A549 (cell line): ENCODE measurements at places on chromosomes 4 and X.
A peak's percentile ranks its signal among the peaks of the same experiment; 100 is the strongest.

DNA sequence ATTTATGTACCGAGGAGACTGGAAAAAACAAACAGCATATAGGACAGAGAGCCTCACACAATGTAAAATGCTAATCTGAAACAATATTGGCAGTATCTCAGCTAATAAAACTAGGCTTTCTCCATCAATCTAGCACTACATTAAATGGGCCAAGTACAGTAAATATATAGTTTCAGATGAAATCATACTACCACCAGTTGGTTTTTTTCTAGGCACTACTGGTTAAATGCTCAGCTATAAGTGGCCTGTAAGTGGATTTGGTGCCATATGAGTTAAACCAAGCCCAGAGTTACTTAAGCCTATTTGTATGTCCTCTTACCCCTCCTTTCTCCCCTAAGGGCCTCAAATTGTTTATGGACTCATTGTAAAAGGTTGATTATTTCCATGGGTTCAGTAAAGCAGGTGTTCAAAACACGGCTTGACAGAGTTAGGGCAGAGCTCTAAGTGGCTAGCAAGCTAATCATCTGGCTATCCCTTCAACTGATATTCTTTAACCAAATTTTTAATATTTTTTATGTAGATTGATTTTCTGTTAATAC, 57.5 kb downstream of the FAM13A start:
- no peak for DNase-seq

DNA sequence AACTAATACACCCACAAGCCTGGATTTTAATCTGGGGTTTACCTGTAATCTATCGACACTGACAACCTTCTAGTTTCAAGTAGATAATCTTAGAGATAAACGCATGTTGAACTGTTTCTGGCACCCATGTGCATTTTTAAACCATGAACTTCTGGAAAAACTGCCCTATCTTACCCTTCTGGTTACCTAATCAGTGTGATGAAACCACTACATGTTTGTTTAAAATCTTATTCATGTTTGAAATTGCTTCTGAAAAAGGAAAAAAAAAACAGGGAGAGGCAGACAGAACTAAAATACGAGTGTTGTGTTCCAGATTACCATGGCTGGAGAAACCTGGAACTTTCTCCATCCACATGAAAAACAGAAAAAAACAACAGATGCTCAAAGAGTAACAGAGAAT, 139.3 kb downstream of the MID1IP1 start:
- DNase-seq, result no peak

DNA sequence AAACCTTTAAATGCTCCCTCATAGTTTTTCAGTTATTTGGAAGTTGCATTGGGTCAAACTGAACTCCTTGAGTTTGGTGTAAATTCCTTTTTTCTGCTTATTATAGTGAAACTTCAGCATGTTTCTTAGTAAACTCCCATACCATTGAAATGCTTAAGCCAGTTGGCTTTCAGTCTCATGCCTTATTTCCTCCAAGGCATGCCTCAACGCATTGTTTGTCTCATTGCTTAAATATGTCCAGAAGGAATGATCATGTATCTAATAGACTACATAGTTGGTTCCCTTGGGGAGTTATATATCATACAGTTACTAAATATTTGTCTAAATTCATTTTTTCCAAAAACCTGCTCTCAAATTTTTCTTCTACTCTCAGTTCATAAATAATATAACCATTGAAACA, 114.0 kb downstream of the STOX2 start:
- DNase-seq, result no peak

- DNase-seq, result no peak
Measured at GRCh38 chr4:55116450-55116849, 8.9 kb downstream of the KDR start.

- DNase-seq, result peak; percentile 13
Measured at GRCh38 chr4:73868206-73869129, 725 bp upstream of the CXCL1 start.

DNA sequence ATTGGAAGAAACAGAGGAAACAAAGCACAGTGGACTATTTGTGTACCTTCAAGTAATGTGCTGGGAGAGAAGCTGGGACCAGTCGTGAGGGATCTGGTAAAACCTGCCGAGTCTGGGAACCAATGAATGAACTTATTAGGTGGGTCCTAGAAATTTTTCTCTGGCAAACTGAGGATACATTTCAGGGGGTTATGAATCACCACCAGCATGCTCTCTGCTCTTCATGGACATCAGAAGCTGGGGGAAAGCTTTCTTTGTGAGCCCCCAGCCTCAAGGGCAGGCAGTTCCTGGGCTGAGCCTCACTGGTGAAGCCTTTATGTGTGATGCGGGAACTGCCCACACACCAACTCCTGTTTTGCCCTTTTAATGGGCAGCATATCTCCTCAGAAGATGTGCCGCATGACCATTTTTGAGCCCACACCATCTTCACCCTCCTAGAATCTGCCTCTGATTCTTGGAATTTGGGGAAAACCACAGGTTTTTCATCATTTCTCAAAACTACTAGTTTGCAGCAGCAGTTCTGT, 95.4 kb upstream of the ENPP6 start:
- no peak for DNase-seq

DNA sequence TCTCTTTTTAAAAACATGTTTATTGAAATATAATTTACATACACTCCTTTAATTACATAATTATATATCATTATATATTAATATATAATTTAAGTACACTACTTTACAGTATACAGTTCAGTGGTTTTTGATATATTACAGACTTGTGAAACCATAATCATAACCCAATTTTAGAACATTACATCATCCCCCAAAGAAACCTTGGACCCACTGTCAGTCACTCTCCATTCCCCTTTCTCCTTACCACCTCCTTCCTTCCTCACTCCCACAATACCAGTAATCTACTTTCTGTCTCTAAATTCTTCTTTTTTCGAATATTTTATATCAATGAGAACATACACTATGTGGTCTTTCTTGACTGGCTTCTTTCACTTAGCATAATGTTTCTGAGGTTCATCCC, 17.9 kb upstream of the EXOSC9 start:
- no peak for DNase-seq

DNA sequence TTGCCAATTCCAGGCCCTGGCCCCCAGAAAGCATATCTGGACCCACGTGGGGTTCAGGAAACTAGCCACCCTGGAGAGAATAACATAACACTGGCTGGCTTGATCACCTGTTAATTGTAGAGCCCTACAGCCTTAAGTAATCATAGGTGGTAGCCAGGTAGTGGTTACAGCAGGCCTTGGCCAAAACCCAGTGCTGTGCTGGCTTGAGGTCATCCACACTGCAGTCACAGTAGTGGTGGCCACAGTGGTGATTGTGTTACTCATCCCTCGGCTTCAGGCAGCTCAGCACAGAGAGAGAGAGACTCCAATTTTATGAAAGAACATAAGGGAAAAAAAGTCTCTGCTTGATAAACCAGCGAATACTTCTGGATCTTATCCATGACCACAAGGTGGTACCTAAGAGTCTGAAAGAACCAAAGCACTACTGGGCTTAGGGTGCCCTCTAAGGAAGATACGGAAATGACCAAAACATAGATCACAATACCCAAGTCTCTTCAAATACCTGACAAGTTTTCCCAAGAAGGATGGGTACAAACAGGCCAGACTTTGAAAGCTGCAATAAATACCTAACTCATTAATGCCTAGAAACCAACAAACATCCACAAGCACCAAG, 46.6 kb upstream of the CDX4 start:
- DNase-seq, result peak; percentile 12

DNA sequence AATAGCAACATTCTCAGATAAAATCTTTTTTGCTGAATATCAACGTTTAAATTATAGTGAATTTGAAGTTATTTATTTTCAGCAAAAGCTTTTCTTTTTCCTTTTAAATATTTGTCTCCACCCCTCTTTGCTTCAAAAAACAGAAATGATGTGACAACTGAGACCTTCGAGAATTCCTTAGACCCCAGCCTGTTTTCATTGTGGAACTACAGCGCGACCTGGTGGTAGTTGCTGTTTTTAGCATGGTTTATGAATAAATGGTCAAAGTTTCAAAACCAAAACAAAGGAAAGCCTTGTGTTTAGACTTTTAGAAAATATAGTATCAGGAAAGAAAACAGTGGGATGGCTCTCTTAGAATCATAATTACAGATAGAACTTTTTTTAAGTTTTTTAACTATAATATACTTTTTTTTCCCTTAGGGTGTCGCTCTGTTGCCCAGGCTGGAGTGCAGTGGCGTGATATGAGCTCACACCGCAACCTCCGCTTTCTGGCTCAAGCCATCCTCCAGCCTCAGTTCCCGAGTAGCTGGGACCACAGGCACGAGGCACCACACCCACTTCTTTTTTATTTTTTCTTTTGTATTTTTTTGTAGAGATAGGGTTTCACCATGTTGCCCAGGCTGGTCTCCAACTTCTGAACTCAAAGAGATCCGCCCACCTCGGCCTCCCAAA, 26.8 kb upstream of the TMEM184C start:
- DNase-seq, result peak; percentile 32

- DNase-seq, result no peak
Measured at GRCh38 chrX:103215425-103215991, 600 bp downstream of the BEX4 start.

GRCh38 chr4:142703694-142704309, 142.3 kb downstream of the INPP4B start:
- no peak for DNase-seq

DNA sequence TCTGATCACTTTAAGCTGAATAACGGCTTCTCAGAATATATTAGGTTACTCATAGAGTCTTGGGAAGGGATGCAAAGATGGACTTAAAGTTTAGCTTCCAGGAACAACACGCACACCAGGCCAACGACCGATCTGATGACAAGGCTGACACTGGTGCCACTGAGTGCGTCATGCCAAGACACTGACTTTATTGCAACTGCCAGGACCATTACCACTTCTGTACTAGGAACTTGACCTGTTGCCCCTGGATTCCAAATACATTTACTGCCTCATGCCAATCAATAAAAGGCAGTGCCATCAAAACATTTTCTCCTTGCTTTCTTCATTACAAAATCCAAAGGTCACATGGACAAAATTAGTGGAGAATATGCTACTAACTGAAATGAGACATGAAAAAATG, 505.9 kb upstream of the CTSO start:
- DNase-seq, result no peak

GRCh38 chr4:4670869-4671268, 129.0 kb upstream of the STX18 start:
- DNase-seq, result no peak

DNA sequence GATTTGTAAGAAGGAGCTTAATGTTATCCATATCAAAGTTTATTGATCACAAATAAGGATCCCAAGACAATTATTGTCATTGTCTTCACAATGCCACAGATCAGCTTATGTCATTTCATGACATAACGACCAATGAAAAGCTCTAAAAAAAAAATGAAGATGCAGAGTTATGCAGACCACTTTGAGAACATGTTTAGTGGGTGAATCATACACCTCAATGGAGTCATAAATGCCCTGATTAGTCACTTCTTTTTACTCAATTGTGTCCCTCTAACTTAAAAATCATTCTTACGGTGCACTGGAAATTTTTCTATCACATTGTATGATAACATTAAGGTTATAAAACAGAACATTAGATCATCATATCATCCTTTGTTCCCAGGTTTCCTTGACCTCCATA, 87.6 kb upstream of the GABRG1 start:
- DNase-seq, result no peak

- DNase-seq, result no peak
Measured at GRCh38 chr4:69907151-69907550, 23.7 kb upstream of the CSN1S1 start.

DNA sequence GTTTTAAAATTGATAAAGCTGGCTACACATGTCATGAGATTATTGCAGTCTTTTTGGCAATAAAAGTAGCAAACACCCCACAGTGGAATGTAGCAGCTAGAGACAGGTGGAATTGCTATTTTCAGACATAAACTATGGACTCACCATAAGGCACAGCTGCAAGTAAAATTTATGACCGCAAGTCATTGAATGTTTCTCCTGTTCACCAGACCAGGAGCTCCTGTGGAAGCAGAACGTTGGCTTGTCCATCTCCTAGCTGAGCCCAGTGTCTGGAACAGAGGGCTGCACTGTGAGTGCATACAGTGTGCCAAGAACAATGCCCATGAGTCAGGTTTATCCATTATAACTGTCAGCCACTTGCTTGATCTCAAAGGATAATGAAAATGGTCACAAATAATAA, 538.2 kb downstream of the INPP4B start:
- DNase-seq, result no peak

DNA sequence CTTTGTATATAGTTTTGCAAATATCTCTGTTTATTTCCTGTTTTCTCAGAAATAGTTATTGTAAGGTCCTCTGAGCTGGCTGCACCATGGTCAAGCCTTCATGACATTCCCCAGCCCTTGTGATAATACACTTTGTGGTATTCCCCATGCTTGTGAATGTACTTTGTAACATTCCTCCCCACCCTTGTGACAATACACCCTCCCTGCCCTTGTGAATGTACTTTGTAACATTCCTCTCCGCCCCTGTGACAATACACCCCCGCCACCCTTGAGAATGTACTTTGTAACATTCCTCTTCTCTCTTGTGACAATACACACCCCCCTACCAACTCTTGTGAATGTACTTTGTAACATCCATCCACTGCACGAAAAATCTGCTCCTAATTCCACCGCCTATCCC, 530.7 kb downstream of the CENPC start:
- DNase-seq, result peak; percentile 4

DNA sequence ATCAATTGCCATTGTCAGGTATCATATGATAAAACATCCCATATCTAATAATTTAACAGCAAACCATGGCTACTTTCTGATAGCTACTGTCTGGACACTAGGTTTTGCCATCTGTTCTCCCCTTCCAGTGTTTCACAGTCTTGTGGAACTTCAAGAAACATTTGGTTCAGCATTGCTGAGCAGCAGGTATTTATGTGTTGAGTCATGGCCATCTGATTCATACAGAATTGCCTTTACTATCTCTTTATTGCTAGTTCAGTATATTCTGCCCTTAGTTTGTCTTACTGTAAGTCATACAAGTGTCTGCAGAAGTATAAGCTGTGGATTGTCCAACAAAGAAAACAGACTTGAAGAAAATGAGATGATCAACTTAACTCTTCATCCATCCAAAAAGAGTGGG, 7.0 kb downstream of the NPY5R start:
- no peak for DNase-seq

DNA sequence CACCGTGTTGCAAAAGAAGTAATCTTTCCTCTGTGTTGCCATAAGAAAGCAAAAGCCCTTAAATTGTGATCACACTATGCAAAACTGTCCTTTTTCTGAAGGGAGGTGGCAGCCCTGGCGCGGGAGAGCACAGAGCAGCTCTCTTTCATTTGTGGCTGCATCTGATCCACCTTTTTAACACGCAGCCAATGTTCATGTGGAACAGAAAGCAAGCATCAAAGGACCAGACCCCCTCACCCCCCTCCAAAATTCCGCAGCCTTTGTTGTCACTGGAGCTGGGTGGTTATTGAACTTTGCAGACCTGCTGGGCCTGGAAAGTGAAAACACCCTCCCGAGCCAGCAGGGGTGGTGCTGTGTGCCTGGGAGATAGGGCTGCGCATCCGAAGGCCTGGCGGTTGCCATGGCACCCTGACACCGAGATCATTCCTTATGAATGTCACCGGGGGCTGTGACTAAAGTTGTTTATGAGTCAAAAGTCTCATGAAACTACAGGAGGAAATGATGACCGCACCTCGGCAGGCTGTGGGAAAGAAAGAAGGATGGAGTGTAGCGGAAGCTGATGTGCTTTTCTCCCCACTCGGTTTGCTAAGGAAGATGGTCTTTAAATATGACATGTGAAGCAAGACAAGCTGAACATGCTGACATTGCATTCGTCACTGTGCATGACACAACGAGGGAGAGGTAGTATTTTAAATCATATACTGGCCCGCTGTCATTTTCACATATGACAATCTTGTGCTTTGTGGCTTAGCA, 367.4 kb downstream of the UNC5C start:
- DNase-seq, result no peak

GRCh38 chrX:131802836-131803626, 220.1 kb upstream of the STK26 start:
- peak; percentile 69 for DNase-seq
